ENCODE measurements at places on chromosomes 5 and 9.

- no peak for DNase-seq
Measured at GRCh38 chr9:93187047-93187446, 3.1 kb downstream of the WNK2 start.

DNA sequence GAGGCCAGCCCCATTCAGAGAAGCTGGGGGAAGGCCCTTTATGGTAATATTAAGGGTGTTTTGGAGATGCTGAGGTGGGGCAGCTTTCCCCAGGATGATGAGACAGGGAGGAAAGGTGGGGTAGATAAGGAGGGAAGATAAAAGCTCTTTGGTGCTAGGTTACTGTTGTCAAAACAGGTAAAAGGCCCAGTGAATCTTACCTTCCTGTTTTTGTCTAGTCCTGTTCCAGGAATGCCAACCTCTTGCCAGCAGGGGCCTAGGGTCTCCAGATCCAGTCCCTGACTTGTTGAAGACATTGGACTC, 797 bp upstream of the CCL27 start:
- no peak for DNase-seq

DNA sequence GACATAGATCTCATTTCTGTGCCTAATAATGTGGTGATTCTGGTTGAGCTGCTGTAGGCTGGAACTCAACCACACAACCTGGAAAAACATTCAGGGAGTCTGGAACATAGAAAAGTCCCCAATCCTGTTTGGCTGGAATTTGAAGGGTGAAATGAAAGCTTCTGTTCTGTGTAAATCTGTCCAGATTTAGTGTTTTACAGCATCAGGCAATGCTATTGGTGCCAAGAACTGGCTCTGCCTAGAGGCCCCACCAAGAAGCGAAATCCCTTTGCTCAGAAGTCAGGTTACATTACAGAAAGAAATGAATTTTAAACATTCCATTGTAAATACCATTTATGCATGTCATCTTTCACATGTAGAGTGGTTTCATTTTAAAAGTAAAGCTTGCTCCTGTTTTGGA, 56.3 kb downstream of the TMEM174 start:
- DNase-seq = no peak

GRCh38 chr5:5146530-5147160, 6.5 kb downstream of the ADAMTS16 start:
- DNase-seq = no peak
